ENCODE measurements at places on chromosomes 16 and 17.

DNA sequence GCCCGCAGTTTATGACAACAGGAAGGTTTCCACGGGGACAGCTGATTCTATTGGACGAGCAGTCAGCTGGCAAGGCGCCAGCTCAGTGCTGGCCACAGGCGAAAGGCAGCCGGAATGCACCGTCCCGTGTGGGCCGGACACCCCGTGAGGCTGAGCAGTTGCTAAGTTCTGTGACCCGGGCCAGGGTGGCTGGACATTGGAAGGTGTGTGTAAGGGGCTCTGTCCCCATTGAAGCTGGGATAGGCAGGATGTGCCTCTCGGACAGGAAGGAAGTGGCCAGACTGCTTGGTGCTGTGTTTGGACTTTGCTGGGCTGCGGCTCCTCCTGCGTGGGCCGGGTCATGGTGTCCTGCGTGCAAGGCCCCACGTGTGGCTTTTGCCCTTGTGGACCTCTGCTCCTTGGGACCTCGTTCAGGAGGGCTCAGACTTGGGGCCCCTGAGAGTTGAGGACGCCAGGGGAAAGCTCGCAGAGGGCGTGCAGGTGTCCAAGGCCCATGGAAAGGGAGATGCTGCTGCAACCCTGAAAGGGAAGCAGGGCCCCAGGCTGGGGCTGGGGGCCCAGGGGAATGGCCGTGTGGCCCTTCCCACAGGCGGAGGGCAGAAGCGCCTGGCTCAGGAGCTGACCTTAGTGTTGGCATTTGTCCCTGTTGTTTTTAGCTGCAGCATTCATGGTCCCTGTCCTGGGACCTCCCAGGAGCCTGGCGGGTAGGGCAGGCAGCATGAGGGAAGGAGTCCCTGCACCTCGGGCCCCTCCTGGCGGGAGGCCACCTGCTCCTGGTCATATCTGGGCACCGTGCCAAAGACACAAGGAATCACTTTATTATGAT is 10.0 kb downstream of the BAIAP2 start:
- H3K4me1 ChIP-seq, result no peaks in the 10 kb centered on the region
- DNase-seq, result peak; percentile 94
- H3K27ac ChIP-seq, result peak overlapping the region; percentile 88
- no peaks in the 10 kb centered on the region for H3K27me3 ChIP-seq
- no peak overlapping the region for H3K4me3 ChIP-seq

DNA sequence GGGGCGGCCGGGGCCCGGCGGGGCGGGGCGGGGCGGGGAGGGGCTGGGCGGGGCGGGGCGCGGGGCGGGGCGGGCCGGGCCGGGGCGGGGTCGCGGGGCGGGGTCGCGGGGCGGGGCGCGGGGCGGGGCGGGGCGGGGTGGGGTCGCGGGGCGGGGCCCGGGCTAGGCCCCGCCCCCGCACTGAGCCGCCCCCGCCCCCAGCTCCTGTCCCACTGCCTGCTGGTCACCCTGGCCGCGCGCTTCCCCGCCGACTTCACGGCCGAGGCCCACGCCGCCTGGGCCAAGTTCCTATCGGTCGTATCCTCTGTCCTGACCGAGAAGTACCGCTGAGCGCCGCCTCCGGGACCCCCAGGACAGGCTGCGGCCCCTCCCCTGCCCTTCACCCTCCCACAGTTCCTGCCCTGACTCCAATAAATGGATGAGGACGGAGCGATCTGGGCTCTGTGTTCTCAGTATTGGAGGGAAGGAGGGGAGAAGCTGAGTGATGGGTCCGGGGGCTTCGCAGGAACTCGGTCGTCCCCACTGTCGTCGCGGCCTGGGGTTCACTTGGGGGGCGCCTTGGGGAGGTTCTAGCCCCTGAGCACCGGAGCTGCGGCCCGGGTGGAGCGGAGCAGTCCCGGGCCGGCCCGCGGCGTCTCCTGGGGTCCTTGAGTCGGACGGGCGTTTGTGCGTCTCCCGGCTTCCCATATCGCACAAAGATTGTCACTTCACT is 795 bp upstream of the HBM start:
- peak overlapping the region; percentile 33 for H3K4me3 ChIP-seq
- H3K27me3 ChIP-seq, result peaks cover 42% of the 10 kb centered on the region
- DNase-seq, result no peak
- peaks cover 20% of the 10 kb centered on the region for H3K4me1 ChIP-seq

- H3K4me3 ChIP-seq, result no peak overlapping the region
- no peaks in the 10 kb centered on the region for H3K27me3 ChIP-seq
- no peak for DNase-seq
- H3K4me1 ChIP-seq, result no peaks in the 10 kb centered on the region
These were observed 32.5 kb upstream of the RAI1 start for GRCh38 chr17:17648762-17649161.

GRCh38 chr16:49657736-49658465 is 198.0 kb downstream of the ZNF423 start:
- H3K27me3 ChIP-seq, result no peaks in the 10 kb centered on the region
- no peak for DNase-seq
- no peak overlapping the region for H3K27ac ChIP-seq
- no peaks in the 10 kb centered on the region for H3K4me1 ChIP-seq

DNA sequence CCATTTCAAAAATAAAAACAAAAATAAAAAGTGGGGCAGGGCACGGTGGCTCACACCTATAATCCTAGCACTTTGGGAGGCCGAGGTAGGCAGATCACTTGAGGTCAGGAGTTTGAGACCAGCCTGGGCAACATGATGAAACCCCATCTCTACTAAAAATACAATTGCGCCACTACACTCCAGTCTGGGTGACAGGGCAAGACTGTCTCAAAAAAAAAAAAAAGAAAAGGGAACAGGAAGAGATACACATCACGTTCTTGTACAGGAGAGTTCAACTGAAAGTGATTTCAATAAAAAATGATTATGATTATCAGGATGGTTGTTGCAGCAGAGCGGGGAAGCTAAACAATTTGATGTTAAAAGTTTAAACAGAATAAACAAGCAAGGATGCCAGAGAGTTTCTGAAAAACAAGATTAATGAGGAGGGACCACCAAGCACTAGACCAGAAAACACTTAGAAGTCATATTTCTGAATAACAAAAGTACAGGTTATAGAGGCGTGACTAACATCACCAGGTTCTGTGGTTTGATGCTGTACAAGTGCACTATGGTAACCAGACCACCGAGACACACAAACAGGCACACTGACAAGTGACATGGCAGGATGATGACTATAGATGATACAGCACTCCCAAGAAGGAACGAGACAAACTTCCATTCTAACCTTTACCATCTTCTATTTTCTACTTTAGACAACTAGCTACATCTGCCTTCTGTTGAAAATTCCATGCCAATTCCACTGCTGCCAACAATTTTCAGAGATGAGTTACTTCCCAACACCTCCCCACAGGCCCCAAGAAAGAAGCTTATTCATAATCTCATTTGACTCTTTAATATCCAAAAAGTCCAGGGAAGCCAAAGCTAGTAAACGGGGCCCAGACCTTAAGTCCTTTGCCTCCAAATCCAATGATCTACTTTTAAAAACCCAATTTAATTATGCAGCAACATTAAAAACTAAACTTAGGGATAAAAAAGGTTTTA is 11.8 kb downstream of the DNAJA2 start:
- H3K4me3 ChIP-seq, result no peak overlapping the region
- H3K4me1 ChIP-seq, result peaks cover 12% of the 10 kb centered on the region
- no peaks in the 10 kb centered on the region for H3K27me3 ChIP-seq
- peak overlapping the region; percentile 4 for H3K27ac ChIP-seq

DNA sequence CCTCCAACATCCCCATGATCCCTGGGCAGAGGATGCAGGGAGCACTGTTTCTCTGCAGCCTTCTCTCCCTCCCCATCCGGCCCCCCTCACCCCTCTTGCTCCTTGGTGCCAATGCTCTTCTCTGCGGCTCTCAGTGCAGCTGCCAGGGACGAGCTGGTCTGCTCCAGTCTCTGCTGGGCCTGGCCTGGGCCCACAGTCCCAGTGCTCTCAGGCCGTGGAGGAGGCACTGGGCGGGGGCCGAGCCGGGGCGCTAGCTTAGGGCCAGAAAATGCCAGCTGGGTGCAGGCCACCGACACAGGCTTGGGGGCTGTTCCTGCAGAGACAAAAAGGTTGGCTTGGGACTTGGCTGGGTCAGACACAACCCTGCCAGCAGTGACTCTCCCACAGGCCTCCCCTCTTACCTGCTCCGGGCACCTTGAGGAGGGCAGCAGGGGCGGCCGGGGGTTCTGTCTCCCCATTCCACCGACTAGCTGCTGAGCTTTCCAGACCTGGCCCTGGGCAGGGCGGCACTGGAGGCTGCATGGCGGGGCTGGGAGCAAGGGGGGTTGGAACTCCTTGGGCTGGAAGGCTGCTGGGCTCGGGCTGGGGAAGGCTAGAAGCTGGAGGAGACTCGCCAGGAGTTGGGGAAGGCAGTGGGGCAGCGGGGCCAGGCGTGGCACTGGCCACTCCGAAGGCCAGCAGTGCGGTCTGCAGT is 13.8 kb downstream of the CASKIN2 start:
- H3K4me1 ChIP-seq, result peaks cover 44% of the 10 kb centered on the region
- H3K27ac ChIP-seq, result peak overlapping the region; percentile 5
- no peak for DNase-seq
- peaks cover 85% of the 10 kb centered on the region for H3K36me3 ChIP-seq
- no peak overlapping the region for H3K4me3 ChIP-seq
- no peaks in the 10 kb centered on the region for H3K27me3 ChIP-seq

GRCh38 chr17:62732125-62732524 is 76.0 kb downstream of the MARCHF10 start:
- no peak overlapping the region for H3K4me3 ChIP-seq
- H3K27me3 ChIP-seq, result no peaks in the 10 kb centered on the region
- H3K4me1 ChIP-seq, result no peaks in the 10 kb centered on the region
- H3K36me3 ChIP-seq, result no peaks in the 10 kb centered on the region
- no peak for DNase-seq

DNA sequence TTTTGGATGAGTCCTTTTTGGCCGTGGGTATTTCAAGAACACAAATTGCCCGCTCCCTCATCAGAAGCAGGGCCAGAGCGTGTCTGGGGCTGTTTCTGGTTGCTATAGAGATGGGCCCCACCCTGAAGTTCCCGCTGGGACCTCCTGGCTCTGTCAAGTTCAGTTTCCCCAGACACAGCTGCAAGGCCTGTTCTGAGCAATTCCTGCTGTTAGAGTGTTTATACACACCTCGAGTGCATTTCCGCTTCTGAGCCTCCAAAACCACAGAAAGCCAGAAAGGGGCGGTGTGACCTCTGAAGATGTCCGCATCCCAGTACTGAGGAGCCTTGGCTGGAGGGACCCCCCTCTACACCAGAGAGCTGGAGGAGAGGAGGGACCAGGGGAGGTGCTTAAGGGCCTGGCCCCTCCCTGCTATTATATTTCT is 9.3 kb upstream of the WBP2 start:
- DNase-seq, result peak; percentile 89
- no peaks in the 10 kb centered on the region for H3K27me3 ChIP-seq
- peaks cover 26% of the 10 kb centered on the region for H3K4me1 ChIP-seq
- H3K4me3 ChIP-seq, result no peak overlapping the region
- H3K36me3 ChIP-seq, result no peaks in the 10 kb centered on the region
- H3K27ac ChIP-seq, result peak overlapping the region; percentile 18

- peak overlapping the region; percentile 10 for H3K27ac ChIP-seq
- no peak overlapping the region for H3K4me3 ChIP-seq
- no peaks in the 10 kb centered on the region for H3K27me3 ChIP-seq
- no peak for DNase-seq
These were observed 17.2 kb upstream of the PRM1 start for GRCh38 chr16:11298143-11298900.

DNA sequence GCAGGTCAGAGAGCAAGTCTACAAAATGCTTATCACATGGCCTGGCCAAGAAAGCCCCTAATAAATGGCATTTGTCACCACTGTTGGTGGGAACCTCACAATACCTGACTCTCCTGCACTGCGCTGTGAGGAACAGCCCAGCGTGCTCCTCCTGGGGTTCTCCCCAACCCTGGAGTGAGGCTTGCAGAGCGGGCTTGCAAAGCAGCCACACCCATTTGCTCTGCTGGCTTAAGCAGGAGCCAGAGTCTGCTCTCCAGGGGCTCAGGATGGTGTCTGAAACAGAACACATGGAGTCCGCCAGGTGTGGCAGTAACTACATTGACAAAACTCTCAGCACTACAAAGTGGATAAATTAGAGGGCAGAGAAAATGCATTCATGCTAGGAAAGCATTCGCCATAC is 331.0 kb upstream of the CCL2 start:
- no peak overlapping the region for H3K4me3 ChIP-seq
- DNase-seq, result no peak
- no peaks in the 10 kb centered on the region for H3K27me3 ChIP-seq
- no peaks in the 10 kb centered on the region for H3K36me3 ChIP-seq

DNA sequence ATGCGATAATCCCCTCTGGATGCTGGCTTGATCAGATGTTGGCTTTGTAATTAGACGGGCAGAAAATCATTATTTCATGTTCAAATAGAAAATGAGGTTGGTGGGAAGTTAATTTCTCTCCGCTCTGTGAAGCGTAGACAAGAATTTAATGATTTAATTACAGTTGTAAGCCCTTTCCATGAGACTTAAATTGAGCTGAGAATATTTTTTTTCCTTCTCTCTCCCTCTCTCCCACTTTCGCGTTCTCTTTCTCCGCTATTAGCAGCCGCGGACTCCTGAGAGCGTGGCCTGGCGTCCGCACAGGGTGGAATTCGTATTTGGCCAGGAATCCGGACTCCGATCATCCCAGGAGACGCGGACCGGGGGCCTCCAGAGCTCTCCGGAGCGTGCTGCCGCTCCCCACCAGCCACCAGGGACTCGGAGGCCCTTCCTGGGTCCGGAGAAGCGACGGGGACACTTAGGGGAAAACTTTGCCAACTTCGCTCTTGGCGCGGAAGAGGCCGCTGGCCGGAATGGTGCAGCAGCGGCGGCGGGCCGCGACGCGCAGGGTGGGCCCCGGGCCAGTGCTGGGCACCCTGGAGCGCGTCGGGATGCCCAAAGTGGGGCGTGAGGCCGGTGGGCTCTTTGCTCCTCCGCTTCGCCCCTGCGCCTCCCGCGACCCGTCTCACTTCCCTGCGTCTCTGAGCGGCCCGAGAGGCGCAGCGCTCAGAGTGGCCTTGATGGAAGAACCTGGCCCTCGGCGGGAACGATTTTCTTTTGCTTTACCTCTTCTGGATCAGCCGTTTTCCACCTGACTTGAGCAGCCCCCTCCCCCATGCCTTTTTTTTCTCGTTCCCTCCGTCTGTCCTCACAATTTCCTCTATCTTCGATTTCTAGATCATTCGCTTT is 3.6 kb upstream of the IRX3 start:
- peaks cover 23% of the 10 kb centered on the region for H3K4me1 ChIP-seq
- no peak overlapping the region for H3K27ac ChIP-seq
- no peaks in the 10 kb centered on the region for H3K36me3 ChIP-seq
- no peak for DNase-seq

DNA sequence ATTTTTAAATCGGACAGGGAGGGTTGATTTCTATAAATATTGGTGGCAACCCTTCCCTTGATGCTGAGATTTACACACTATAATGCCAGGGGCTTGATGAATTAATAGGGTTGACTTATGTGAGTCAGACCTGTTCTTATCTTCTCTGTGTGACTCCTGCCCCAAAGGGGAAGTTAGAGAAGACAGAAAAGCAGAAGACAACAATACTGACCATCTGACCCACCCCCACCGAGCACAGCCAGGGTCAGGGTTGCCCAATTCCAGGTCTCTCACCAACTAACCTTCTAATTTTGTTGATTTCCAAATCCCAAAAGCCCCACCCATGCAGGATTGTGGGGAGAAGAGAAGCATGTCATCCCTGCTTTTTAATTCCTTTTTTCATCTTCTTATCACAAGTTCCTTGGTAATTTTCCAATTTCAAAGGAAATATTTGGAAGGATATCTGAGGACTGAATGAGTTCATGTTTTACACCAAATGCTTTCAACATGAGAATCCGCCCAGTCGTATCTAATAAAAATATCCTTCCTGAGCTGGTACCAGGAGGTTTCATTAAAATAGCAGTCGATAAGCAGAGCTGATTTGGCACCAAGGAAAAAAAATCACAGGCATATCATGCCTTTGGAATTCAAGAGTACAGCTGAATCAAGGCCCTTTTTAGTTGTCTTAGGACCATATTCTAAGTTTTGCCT is 603.4 kb upstream of the CDH11 start:
- no peaks in the 10 kb centered on the region for H3K36me3 ChIP-seq
- no peak for DNase-seq
- H3K4me3 ChIP-seq, result no peak overlapping the region
